ENCODE measurements at places on chromosomes 11 and 22.

DNA sequence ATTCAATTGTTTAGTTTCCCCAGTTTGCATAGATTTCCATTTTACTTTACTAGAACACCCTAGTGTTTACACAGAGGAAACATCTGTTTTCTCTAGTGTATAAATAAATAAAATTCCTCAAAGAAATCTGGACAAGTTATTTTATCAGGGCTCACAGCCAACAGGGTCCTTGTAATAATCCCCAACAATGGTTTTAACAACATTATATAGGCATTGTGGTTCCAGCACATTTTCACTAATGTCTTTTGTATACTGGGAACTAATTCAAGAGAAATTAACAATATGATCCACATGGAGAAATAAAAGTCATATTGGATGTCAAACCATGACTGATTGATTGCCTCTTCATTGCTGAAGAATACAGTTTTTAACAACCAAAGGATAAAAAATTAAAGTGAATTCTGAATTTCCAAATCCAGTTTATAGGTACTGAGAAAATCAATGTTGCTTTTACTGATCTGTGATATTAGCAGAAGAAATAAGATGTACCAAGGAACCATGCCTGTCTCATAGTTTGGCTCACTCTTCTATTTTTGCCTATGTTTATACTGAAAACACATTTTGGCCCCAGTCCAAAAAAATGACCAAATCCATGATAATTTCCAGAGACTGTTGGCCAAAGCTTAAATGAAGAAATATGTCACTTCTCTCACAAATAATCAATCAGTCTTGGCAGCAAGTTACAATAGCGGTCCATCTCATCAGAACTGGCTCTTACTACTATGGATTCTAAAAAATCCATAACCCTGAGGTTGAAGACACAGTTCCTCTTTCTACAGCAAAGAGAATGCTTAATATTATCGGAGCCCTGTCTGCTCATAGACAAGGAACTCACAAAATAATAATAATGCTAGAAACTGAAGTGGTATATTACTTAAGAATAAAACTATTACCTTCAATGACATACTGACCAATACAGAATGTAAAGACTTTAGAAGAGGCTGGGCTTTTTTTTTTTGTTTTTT is 1.4 kb upstream of the MS4A13 start:
- DNase-seq = no peak

- DNase-seq = no peak
These were observed 34.7 kb downstream of the USP47 start for GRCh38 chr11:11876458-11876857.

GRCh38 chr11:121104312-121104762 is 3.3 kb downstream of the TECTA start:
- no peak for DNase-seq

- DNase-seq = no peak
These were observed 24.9 kb downstream of the CD44 start for GRCh38 chr11:35163702-35164496.

- no peak for DNase-seq
These were observed 1.7 kb upstream of the SLC29A2 start for GRCh38 chr11:66373265-66373664.

DNA sequence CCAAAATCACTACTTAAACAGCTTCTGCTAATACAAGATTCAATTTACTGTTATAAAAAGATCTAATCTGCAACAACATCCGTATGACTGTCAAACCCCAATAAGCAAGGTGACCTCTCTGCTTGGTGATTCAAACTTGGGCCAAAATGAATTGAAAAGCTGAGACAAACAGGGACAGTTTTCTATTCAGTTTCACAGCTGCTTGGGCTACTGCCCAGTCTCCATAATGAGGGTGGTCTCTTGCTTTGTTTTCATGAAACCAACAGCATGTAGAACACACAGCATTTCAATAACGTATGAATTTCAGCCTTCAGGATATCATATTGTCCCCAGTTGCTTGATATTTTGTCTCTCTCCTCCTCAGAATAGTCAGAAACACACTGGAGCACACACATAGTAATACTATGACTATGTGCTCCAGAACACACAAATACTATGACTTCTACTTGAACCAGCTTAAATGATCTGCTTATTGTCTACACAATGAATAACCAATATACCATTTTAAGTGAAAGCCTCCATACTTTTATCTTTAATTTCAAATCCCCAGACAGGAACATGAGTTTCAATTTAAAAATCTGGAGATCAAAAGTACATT is 285.0 kb downstream of the TTC28 start:
- DNase-seq = no peak
